Stimulated activated CD4-positive, alpha-beta T cell treated with anti-CD3 and anti-CD28 coated beads, Interleukin-1b, Interleukin-23, amount 100 ng/mL, for 1 hour (primary cell): ENCODE measurements at places on chromosomes 5 and 9.

- DNase-seq, result no peak
These were observed 221.6 kb upstream of the SLC30A5 start for GRCh38 chr5:68872088-68872839.

DNA sequence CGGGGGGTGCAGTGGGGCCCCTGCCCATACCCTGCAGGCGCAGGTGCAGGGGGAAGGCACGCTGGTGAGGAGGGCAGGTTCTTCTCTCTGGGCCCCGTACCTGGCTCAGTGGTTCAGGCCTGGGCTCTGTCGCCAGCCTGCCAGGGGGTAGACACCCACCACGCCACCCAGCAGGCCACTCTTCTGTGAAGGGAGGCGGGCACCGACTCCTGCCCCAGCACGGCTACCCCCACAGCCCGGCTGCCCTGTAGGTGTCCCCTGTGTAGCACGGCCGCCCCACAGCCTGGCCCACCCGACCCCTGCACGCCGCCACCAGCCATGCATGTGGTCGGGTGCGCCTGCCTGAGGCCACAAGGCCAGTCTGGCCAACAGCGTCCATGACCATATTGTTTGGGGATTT lies 1.7 kb downstream of the LCN6 start:
- no peak for DNase-seq

- no peak for DNase-seq
These were observed 17.3 kb downstream of the EXOC3 start for GRCh38 chr5:460273-460625.

GRCh38 chr5:171226096-171226754 lies 82.8 kb upstream of the TLX3 start:
- DNase-seq, result no peak

DNA sequence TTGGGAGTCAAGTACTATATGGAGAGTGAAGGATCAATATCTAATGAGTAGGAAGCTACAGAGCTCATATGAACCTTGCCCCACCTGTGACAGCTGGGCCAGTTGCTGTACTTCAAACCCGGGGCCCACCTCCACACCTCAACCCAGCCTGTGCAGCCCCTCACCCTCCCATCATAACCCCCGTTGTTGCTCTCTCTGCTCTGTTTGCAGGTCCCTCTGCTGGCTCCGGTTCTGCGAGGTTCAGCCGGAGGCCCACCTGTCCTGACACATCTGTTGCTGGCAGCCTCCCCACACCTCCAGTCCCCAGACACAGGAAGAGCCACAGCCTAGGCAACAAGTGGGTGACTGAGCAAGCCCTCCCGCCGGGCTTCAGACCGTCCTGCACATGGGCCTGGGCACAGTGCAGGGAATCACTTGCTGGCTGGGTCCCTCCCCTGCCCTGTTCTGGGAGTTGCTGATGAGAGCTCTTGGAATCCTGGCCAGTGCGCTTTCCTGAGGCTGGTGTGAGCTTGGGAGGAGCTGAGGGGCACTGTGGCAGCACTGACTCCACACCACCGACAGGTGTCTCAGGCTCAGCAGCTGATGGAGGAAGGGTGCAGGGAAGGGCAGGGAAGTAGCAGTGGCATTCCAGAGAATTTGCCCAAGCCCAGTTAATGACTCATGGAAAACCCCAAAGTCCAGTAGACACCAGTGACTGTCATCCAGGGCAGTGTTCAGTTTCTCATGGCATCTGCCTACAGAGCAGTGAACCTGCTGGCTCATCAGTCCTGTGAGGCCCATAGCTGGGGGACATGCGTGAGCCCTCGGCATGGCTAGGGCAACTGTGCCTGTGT lies 69.5 kb upstream of the GARNL3 start:
- no peak for DNase-seq

DNA sequence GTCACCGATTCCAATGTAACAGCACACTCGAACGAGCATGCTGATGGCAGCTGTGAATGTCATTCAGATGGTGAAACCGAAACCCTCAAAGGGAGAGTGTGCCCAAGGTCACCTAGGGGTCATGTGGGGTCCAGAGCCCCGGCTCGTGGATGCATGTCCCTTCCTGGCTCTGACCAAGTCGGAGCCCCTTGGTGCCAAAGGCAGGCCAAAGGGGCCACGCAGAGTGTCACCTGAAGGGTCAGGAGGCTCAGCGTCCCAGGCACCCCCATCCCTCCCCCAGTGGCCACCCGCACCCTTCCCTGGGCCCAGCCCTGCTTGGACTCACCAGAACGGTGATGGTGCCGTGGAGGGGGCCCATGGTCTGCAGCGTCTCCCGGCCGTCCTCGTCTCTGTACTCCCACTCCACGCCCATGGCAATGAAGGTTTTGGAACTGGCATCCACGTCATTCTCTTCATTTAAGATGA lies 69.5 kb downstream of the ZNF354C start:
- no peak for DNase-seq
